CD4-positive, alpha-beta T cell treated with Interleukin-15 for 1 hour (primary cell): ENCODE measurements at places on chromosomes 5 and 9.

DNA sequence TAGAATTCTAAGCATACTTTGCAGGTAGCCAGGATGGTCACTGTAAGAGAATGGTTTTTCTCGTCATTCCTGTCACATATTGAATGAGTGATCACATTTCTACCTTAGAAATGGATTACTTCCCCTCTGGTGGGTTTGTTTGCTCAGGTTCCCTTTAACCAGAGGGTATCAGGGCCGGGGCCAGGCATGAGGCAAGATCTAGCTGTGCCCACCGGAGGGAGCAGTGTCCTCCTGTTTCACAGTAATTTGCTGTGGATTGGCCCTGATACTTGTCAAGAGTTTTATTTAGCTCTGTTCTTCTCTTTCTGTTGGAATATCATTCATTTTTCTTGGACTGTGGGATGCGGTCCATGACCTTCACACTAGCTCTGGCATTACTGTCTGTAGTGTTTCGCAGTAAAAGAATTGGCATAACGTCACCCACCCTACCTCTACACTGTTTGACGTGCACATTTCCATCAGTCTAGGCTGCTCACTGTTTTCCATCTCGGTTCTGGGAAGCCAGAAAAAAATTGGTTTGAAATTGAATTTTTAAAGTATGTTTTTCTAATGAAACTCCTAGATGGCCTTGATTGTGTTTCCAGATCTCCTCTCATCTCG lies 42.4 kb upstream of the ZBED3 start:
- DNase-seq: no peak

GRCh38 chr5:109601736-109602135 lies 88.0 kb upstream of the MAN2A1 start:
- no peak for DNase-seq

GRCh38 chr5:74390822-74391221 lies 249.7 kb downstream of the ENC1 start:
- DNase-seq: no peak

DNA sequence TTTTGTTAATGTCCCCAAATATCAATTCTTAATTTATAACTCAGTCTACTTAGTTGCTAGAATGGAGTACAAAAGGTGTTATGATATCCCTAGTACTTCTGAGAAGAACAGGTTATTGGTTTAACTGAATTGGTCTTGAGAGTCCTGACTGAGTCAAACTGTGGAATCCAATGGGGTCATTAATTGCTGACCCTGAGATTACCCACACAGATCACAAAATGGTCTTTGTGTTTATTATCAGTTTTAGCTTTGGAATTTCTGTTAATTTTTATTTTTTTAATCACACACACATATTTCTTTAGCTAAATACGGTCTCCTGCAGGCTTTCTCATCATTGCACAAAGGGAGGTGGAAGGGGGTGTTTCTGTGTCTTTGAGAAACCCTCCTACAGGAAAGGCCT lies 301.6 kb downstream of the EBF1 start:
- DNase-seq: no peak

DNA sequence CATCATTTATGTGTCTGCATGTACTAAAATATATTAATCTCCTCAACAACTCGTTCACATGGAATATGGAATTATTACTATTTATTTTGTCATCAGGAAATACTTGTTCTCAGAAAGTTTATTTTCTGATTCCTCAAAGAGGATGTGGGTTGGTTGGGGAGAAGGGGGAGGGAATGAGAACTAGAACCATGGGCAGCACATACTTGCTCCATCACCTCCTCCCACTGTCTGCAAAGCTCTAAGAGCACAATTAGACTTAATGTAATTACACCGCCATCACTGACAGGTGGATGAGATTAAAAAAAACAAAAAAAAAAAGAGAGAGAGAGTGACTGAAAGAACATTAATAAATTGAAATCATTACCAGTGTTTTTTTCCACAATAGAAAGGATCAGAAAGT lies 98.2 kb downstream of the OXCT1 start:
- no peak for DNase-seq

- DNase-seq: no peak
These were observed 7.2 kb upstream of the TARS1 start for GRCh38 chr5:33433303-33434240.

- DNase-seq: no peak
These were observed 187.7 kb downstream of the TLE4 start for GRCh38 chr9:79759460-79759859.

- DNase-seq: no peak
These were observed 1.2 kb downstream of the ABCA2 start for GRCh38 chr9:137026828-137027227.

DNA sequence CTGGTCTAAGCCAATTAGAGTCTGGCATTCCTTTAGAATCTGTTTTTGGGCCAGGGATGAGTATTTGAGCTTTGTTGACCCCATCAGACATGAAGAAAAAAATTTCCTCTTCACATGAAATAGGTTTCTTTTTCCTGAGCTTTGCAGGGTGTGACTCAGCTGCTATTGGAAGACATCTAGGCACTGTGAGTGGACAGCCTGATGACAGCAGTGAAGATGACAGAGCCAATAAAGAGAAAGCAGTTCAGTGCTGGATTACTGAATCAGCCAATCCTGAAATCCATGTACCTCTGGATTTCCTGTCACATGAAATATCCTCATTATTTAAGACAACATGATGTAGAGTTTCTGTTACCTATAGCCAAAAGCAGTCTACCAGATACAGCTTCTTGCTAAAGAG lies 51.3 kb upstream of the GRIA1 start:
- no peak for DNase-seq

DNA sequence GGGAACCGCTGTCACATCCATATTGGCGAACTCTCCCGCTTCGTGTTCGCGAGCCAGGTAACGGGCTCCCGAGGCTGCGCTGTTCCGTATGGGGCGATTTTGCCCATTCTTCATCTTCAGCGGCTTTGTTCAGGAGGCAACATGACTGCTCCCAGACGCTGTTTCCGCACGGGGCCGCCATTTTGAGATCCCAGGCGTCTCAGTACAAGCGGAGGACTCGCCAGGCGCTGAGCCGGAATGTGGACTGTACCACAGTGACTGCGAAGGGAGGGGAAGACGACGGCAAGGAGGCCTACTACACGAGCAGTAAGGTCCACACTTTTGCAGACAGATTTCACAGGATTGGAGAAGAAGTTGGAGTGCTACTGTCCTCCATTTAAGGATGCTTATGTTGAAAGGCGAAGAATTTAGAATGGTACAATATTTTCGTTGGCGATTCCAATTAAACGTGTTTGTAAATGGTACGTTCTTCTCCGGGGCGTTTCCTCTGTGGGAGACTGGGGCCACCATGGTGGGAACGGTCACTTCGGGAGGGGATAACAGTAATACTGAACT lies 41.6 kb upstream of the ZNF300 start:
- DNase-seq: no peak

- no peak for DNase-seq
These were observed 8.5 kb upstream of the PRXL2C start for GRCh38 chr9:96663506-96664120.

DNA sequence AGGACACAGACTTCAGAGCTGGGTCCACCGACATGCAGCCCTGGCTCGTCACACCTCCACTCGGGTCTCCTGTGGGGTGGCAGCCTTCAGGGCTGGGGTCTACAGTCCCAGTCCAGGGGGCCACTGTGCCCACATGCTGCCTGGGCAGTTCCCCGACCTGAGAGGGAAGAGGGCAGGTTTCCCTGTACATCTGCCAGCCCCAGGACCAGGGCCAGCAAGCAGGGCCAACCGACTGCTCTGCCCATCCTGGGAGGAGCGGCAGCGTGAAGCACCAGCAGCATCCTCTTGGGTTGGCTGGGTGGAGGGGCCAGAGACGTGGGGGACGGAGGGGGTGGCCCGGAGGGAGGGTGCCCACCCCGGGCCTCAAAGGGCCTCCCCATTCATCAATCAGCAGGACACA lies 120.6 kb upstream of the SARDH start:
- no peak for DNase-seq

DNA sequence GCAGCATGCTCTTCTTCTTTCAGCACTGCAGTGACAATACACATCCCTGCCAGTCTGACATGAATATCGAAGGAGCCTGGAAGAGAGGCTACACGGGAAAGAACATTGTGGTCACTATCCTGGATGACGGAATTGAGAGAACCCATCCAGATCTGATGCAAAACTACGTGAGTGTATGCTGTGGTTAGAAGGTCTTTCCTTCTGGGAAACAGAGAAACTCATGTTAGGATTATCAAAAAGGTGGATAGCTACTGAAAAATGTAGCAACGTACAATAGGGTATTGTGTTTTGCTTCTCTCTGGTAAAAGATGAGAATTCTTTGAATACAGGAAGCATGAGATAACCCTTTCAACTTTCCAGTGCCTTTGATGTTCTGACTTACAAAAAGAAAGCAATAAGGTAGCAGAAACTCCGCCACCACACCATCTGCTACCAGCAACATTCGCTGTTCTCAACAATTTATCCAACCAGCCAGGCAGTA lies 133.3 kb downstream of the PCSK5 start:
- peak; percentile 54 for DNase-seq

GRCh38 chr5:96150007-96150406 lies 188.4 kb upstream of the ELL2 start:
- DNase-seq: no peak

DNA sequence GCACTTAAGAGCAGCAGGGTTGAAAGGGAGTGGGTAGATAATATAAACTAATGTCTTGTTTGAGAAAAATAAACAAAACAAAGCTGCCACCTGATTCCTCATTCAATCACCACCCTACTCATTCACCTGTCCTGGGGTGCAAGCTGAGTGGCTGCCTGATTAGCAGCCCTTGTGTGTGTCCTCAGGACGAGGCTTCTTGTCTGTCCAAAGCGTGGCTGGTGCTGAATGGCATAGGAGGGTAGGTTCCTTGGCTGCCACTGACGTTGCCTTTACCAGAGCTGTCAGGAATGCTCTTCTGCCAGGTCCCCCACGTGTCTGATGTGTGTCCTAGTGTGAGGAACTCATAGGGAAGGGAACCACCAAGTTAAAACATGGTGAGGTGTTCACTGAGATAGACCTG lies 146.6 kb upstream of the SLC24A2 start:
- no peak for DNase-seq

DNA sequence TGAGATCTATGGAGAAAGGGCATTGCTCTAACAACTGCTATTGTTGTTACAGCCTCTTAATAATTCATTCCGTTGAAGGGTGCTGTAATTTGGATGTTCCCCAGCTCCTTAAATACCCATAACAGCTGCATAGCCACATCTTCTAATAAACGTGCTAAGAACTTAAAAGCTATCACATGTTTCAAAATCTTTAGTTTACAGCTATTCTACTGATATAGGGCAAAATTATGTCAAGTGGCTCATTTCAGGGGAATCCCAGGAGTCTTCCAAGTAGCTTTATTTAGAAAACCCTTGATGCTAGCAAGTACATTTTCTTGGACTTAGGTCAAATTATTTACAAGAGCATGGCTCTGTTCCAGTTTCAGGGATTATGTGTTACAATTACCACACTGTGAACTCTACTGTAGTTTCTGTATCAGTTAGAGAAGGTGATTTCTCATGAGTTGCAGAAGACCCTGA lies 990.4 kb upstream of the ACO1 start:
- no peak for DNase-seq

DNA sequence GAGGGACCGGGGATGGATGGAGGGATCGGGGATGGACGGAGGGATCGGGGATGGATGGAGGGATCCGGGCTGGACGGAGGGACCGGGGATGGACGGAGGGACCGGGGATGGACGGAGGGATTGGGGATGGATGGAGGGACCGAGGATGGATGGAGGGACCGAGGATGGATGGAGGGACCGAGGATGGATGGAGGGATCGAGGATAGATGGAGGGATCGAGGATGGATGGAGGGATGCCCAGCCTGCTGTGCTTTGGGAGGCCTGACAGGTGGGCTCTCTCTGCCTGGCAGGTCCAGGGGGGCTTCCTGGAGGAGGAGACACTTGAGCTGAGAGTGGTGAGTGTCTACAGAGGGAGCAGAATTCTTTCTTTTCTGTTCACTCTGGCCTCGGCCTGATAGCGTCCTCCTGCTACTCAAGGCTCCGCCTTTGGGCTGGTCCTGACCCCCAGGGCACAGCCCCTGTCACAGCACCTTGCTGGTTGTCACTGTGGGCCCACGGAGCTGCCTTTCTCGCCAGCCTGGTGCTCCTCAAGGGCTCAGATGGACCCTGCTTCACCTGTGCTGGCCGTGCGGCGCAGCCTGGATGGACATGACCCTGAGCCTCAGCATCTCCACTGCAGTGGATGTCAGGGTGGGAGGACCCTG lies 42.2 kb upstream of the RNF130 start:
- no peak for DNase-seq

GRCh38 chr5:55453211-55453610 lies 81.6 kb downstream of the PLPP1 start:
- no peak for DNase-seq

DNA sequence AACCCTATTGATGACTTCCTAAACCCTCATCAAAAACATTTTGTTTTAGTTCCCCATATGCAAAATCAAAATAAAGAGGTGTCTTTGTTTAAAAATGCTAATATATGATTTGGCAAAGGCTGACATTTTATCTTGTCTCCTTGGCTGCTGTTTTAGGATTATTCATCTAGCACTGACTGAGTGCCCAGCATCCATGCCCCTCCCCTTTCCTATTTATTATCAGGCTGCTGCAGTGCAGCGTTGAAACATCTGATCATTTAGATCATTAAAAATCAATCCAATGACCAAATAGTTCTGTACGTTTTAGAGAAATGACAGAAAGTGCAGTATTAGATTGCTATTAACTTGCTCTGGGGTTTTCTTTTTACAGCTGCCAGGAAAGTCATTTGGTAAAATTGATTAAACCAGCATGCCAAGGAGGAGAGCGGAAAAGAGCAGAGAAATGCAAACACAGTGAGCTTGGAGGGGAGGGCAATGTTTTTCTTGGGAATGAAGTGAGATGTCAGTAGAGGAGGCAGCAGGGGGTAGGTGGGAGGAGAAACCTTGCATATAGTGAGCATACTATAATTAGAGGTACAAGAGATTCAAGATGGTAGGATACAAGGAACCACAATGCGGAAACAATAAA lies 286.3 kb downstream of the PDE4D start:
- DNase-seq: no peak

DNA sequence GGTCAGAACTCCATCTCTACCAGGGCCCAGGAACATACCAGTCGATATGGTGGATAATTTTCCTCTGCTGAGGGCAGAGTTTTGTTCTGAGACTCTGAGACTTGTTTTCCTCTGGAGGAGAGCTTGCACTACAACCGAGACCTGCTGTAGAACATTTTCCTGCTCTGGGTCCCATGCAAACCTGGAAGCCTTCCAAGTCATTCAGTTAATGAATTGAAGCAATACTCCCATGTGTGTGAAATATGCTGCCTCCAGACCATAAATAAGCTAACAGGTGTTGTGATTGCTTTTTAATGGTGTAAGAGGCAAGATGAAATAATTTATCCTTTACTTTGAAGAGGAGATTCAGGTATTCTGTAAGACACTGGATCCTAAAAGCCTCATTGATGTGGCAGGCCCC lies 372.8 kb downstream of the TMEM167A start:
- no peak for DNase-seq

DNA sequence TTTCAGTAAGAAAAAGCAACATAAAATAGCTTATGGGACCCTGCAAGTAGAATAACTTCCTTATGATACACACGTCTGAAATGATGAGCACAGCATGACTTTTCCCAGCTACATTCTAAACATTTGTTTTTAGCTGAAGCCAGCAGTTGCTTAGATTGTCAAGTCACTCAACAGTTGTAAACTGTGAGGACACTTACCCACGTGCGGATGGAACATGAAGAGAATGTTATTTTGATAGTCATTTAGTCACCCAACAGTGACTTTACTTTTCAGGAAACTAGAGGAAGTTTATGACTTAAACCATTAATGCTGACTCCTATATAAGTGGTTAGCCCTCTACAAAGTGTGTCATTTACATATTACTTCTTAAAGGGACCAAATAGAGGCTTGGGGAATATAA lies 3.0 kb downstream of the HACD4 start:
- DNase-seq: no peak
